ENCODE measurements at places on chromosomes 1 and 21.

DNA sequence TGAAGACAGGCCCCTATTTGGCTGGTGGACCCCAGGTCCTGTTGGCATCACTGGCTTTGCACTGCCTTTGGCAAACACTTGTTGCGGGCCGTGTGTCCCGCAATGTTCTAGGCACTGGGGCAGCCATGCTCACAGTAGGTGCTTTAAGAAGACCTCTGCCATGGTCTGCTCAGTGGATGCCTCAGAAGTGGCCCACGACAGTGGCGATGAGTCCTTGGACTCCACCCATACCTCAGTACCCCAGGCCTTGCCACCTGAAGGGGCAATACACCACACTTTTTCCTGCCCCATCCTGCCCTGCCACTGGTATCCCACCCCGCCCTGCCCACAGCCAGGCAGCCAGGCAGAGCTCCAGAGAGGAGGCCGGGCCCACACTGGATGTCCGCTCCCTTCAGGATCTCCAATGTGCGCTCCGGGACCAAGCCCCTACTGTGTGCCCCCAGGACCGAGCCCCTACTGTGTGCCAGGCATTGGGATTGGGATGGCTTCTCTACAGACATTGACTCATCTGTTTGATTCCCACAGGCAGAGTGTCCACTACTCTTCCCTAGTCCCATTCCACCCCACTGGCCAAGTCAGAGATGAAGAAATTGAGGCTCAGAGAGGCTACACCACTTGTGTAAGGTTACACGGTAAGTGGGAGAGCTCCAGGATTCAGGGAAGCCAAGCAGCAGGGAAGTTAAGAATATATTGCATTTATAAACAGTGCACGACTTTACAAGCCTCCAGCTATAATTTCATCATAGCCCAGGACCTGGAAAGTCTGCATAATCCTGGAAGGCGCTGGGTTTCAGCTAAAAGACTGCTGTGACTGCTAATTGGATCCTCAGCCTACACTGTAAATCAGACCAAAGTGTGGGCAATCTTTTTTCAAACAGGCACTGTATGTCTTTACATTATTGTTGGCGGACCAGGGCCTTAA is 101.6 kb downstream of the DMRTB1 start:
- peak; percentile 50 for DNase-seq

DNA sequence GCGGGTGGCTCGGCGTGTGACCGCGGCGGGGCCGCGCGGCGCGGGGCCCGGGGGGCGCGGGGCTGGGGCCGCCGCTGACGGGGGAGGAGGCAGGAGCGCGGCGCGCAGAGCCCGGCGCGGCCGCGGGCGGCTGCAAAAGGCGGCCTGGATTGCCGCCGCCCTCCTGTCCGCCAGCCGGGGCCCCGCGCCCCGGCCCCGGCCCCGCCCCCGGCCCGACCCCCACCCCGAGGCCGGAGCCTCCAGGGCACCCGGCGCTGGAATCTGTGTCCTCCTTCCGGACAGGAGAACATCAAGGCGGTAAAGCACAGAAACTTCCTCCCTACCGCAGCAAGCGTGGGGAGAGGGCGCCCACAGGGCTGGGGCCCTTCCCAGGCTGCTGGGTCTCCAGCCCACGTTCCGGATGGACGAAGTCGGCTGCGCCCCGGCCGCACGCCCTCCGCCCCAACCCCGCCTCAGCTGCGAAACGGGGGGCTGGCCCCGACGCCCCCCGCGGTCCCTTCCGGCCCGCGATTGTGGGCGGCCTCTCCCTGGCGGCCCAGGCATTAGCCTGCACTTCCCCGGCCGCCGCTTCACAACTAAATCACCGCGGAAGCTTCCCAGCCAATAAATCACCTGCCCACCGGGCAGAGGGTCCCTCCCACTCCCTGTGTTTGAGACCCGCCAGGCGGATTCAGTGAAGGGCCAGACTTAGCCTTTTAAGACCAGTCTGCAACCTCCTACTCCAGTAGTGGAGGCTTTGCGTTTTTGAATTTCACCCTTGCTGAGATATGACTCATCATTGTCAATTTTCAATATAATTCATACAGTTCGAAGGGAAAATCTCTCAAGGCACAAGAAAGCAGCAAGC is 106.0 kb downstream of the SLC45A1 start:
- DNase-seq: peak; percentile 76

DNA sequence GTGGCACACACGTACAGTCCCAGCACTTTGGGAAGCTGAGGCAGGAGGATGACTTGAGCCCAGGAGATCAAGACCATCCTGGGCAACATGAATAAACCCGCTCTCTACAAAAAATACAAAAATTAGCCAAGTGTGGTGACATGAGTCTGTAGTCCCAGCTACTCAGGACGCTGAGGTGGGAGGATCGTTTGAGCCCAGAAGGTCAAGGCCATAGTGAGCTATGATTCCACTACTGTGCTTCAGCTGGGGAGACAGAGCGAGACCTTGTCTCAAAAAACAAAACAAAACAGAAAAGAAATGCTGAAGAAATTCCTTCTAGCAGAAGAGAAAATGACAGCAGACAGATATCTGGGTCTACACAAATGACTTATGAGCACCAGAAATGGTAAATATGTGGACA is 10.3 kb downstream of the ALDH9A1 start:
- DNase-seq: no peak

DNA sequence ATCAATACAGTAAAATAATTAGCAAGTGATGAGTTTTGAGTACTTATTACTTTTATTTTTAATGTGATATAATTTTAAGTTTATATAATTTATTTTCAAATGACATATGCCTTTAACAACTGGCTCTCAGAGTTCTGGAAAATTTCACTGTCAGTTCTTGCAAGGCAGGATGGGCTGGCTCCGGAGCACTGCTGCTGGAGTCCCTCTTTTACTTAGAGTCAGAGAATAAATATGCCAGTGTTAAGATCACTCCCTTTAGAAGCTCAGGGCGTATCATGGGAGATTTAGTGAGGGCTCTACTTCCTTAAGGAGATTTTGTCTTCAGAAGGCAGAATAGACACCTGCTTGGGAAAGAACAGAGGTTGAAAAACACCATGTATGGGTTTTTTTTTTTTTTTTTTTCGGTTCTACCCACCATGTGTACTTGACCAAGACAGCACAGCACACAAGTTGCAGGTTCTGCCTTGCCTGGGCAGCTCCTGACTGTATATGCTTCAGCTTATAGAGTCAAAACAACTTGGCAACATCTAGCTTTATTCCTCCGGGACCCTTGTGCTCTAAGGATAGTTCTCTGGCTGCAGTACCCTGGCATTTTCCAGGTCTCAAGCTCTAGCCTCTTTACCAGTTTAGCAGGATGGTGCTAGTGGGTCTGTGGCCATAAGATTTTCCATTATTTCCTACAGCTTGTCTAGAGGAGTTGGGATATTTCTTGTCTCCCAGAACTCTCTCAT is 29.7 kb upstream of the FMOD start:
- DNase-seq: no peak

DNA sequence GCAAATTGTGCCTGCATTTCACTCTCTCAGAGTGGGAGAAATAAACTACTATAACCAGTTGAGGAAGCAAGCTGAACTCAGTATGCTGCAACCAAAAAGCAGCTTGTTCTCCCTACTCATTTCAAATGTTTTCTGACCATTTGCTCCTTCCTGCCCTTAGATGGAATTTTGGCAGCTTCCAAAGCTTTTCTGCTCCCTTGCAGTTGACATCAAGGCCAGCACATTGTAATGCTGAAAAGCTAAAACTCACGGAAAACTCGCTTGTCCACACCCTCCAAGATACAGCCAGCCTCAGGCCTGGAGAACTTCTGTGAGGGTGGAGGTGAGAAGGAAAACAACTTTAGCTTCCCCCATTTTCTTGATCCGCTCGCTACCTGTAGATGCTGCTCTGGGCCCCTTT is 5.0 kb upstream of the CHML start:
- no peak for DNase-seq

DNA sequence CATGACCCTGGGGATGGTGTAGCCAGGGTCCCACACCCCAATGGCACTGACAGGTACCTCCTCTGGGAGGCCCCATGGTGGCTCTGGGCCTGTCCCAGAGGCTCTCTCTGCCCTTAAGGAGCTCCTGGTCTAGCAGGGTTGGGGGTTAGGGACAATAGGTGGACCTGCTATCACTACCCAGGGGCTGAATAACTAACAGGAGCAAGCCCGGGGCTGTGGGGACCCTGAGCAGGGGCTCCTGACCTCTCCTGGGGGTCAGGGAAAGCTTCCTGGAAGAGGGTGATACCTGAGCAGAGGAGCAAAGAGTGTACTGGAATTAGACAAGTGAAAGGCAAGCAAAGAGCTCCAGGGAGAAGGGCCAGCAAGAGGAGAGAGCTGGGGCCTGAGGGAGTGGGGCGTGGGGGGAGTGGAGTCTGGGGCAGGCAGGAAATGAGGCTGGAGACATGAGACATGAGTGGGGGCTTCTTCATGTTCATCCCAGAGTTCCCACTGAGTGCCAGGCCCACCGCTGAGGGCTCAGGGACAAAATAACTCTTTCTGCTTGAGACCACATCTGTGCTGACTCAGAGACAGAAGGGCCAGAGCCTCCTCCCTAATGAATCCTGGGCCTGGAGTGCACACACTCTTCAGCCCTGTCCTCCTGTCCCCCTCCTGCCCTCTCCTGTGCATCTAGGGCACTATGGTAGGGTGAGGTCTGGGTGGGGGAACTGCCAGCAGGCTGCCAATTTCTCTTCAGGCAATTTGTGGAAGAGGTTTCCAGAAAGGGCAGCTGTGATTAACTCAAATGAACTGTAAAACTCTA is 517.6 kb downstream of the PTPRU start:
- DNase-seq: peak; percentile 18

DNA sequence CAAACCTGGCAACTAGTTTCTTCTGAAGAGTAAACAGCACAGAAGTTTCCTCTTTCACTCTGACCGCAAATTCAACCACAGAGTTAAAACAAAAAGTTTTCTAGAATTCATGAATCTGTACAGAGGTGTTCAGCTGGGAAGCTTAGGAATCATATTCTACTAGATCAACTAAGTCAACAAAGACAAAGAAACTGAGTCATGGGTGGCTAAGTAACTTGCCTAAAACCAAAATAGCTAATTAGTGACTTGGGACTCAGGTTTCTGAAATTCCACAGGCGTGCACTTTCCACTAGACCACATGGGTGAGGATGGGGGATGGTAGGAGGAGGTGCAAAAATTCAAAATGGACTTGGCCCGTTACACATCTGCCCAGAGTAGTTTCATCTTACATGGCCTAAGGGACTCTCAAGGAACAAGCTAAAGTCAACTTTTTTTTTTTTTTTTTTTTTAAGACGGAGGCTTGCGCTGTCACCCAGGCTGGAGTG is 25.8 kb downstream of the PTPN14 start:
- no peak for DNase-seq

DNA sequence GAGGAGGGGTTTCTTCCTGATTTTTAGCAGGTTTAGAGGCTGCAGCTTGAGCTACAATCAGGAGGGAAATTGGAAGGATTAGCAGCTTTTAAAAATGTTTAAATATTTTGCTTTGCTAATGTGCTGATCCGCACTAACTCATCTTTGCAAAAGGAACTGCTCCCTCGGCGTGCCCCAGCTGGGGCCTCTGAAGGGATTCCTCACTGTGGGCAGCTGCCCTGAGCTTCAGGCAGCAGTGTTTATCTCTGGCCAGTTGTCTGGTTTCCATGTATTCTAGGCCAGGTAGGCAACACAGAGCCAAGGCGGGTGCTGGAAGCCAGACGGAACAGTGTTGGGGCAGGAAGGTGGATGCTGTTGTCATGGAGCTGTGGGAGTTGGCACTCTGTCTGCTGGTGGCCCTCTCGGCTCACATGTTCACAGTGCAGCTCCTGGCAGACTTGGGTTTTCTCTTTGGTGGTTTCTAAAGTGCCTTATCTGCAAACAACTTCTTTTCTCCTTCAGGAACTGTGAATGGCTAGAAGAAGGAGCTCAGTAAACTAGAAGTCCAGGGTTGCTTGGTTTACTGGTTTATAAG is 18.9 kb downstream of the NECAP2 start:
- no peak for DNase-seq

Data from sciatic nerve (tissue), 2 donors.